ENCODE measurements at places on chromosomes 12 and 14.
A peak's percentile ranks its signal among the peaks of the same experiment; 100 is the strongest.

DNA sequence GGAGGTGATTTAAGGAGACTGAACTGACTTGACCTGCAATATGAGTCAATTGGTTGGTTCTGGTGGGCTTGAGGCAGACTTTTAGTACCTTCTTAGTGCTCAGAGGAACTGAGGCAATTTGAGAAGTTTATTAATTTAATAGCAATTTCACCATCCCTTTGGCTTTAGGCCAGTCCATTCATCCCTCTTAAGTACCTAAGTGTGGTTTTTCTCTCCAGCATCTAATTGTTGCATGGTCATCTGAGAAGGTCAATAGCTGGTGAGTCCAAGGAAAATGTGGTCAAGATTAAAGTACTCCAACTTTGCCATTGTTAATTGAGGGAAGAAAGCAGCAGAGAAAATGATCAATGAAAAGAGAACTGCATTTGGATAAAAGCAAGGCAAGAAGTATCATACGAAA lies 115.4 kb upstream of the DYRK2 start:
- no peak for DNase-seq

DNA sequence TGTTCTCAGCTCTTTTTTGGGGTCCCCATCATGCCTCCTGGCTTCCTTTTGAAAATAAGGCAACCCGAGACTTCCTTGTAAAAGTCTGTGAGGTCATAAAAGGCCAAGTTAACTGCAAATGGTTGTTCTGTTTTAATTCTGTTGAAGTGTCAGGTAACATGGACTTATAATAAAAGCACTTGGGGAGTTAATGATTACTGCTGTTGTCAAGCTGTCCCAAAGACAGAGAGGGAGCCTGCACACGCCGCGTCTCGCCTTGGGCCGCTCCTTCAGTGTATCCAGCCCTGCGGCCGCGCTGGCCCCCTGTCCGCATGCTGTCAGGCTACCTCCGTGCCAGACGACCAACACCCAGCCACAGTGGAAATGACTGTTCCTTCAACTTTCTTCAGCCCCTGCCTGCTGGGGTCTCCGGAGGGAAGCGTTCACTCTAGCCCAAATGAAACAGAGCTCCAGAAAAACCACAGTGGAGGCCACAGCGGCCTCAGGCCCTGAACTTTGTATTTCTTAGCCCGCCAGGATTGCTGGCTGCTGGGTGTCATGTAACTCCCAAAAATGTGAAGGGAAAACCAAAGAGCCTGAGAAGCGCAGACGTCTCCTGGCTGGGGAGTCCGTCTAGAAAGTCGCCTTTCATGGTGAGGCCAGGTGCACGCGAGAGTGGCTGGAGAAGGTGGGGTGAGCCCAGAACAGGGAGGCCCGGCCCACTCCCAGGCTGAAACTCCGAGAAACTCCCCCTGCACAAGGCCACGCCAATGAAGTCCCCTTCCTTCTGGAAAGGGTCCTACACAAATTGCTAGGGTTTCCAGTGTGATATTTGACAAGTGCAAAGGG lies 189.1 kb downstream of the ZFP36L1 start:
- no peak for DNase-seq

DNA sequence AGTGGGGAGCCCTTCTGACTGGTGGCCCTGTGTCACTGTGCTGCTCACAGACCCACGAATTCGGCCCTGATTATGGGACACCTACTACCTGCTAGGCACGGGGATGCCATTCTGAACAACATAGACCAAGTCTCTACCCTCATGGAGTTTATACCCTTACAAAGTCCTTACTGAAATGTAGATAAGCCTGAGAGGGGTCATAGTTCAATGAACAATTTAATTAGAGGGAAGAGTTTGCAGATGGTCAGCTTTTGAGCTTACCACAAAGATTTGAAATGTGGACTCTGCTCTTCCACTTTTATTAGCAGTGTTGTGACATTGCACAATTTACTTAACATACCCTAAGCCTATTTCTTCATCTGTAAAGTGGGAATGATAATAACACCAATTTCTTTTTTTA lies 161.1 kb downstream of the MYRFL start:
- DNase-seq: no peak

GRCh38 chr12:4700621-4701026 lies 19.6 kb upstream of the GALNT8 start:
- DNase-seq: peak; percentile 6

- DNase-seq: peak; percentile 43
Observed at GRCh38 chr12:110107369-110108281, 16.5 kb upstream of the IFT81 start.

DNA sequence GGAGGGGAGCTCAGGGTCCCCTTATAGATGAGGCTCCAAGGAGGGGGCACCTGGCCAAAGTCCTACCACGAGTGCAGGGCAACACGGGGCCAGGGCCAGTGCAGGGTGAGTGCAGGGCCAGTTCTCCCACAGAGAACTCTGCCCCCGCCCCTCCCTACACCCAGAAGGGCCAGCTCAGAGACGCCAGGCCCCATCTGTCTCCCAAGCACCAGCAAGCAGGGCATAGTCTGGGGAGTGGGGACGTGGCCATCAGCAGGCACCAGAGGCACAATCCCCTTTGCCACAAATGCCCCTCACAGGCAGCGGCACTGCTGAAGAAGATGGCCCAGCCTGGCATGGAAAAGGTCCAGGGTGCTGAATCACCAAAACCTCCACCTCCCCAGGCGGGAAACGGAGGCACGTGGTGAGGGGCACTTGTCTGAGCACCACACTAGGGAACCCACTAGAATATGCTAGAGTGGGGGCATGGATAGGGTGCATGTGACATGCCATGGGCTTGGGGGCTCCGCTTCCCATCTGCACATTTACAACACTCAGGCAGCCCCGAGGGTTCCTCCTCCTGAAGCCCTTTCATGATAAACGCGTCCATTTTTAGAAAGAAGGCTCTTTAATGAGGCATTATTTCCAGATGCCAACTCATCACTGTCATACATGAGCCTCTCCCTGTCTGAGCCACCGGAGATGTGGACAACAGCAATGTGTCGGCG lies 17.8 kb downstream of the CCDC85C start:
- DNase-seq: peak; percentile 37

DNA sequence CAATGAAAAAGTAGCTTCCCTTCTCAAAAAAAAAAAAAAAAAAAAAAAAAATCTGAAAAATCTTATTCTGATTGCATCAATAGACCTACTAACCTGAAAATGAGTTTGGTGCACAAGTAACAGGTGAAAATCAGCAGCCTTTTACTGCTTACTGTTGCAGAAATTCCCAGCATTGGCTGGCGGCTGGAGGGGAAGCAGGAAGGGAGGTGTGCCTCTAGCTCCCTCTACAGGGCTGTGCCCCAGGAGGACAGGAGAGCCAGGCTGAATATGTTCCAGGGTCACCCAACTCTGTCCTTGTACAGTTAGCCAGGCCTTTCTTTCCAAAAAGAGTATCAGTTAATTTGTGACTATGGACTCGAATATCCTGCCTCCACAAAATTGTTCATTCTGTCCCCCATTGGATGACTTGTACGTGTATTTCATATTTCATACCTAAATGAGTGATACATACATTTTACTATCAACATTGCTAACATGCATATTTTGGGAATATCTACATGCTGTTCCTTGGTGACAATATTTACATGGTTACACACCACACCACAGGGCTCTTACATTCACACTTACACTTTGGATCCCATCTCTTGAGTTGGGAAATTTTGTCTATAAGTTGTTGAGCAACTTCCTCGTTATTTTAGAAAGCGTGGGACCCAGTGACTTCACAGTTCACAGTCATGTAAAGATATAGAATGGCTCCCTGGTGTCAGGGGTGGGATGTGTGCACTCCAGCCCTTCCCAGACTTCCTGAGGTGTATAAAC lies 124.8 kb downstream of the SAMD4A start:
- peak; percentile 88 for DNase-seq

DNA sequence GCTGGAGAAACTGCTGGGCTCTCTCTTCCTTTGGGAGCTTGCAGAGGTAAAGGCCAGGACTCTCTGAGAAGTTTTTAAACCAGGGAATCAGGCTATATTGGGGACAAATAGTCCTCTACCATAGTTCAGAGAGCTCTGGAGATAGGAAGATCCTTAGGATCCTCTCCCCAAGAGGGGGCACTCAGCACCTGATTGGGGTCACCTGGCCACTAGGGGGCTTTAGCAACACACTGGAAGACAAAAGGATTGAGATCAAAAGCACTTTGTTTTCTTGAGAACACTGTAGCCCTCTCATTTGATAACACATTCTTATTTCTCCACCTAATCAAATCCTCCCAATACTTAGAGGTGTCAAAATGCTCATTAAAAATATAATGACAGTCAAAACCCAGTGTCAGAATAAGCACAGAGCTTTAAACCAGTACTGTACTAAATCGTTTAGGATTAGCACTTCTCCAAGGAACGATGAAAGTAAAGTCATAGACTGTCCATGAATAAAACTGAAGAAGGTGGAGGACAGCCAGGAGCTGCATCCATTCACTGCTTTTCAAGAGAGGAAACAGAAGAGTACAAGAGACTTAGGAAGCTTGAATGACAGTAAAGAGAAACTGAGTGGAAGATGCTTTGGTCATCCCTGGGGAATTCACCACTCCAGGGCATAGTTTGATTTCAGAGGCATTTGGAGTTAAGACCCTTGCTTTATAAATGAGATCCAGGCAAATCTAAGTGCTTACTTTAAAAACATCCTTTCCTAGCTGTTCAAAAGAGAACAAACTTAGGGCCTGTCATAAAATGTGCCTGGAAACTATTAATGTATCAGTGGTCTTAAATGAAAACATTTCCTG lies 26.5 kb downstream of the BMP4 start:
- DNase-seq: no peak

GRCh38 chr14:63760014-63760413 lies 32.1 kb upstream of the SGPP1 start:
- no peak for DNase-seq

- DNase-seq: no peak
Observed at GRCh38 chr14:63180011-63180410, 24.2 kb upstream of the RHOJ start.

DNA sequence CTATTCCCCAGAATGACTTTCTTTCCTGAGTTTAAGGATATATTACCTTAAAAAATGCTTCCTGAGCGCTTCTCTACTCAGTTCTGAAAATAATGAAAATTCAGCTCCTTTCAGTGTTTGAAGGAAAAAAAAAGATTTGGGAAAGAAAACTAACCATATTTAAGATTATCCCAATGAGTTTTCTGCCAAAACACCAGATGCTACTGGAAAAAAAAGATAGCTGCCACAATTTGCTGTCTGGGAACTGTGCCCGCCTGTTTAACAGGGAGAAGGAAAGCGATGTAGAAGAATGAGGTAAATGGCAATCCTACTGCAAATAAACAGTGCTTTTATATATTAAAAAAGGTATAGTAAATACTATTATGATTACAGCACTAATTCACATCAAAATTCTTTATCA lies 367.6 kb upstream of the PRICKLE1 start:
- DNase-seq: no peak

- peak; percentile 85 for DNase-seq
Observed at GRCh38 chr12:67662910-67663538, 14.5 kb downstream of the DYRK2 start.

GRCh38 chr14:76887191-76887590 lies 61.0 kb downstream of the LRRC74A start:
- no peak for DNase-seq

DNA sequence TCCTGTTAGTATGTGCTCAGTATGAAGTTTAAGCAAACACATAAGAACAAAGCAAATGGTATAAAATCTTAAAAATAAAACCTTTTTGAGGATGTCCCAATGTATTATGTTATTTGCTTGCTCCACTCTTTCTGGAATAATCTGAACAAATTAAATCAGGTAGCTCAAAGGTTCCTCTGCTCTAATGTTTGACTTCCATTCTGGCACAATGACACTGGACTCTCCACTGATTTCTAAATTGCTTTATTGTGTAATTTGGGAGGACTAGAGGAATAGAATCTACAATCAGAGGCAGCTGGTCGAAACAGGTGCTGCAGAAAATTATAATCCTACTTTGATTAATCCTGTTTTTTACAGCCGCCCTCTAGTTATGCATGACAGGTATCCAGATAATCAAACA lies 523.7 kb upstream of the FOXG1 start:
- no peak for DNase-seq
